ENCODE measurements at places on chromosomes 12 and 14. TPM values are rescaled to one million over a fixed set of nuclear protein-coding genes. Genes with fewer than 3 reads are reported as not detected.

The SYNE3 gene
- 1.1 TPM for polyA plus RNA-seq

The FOXJ2 gene
- 3.3 TPM for polyA plus RNA-seq

The KCNMB4 gene
- 0.46 TPM for polyA plus RNA-seq

The RTL1 gene
- polyA plus RNA-seq, result 0.04 TPM

The HCAR2 gene
- polyA plus RNA-seq, result not detected

The AKAP3 gene
- 0.21 TPM for polyA plus RNA-seq

The CCNT1 gene
- polyA plus RNA-seq, result 3.2 TPM

The CLEC14A gene
- 7.0 TPM for polyA plus RNA-seq

The CACNA2D4 gene
- 0.82 TPM for polyA plus RNA-seq

The FAM90A1 gene
- polyA plus RNA-seq, result not detected

The DTD2 gene
- 8.3 TPM for polyA plus RNA-seq

The A2M gene
- 1,904 TPM for polyA plus RNA-seq

The PIP4K2C gene
- 7.1 TPM for polyA plus RNA-seq

The PLEKHG7 gene
- 0.08 TPM for polyA plus RNA-seq

The ASCL1 gene
- 0.06 TPM for polyA plus RNA-seq

The MDGA2 gene
- 0.05 TPM for polyA plus RNA-seq

The PDZRN4 gene
- 0.11 TPM for polyA plus RNA-seq

The KITLG gene
- polyA plus RNA-seq, result 0.39 TPM

The TEX52 gene
- not detected for polyA plus RNA-seq

The C12orf60 gene
- polyA plus RNA-seq, result 0.53 TPM

The IL31 gene
- not detected for polyA plus RNA-seq

The KRT81 gene
- polyA plus RNA-seq, result not detected

The CACNA1C gene
- 0.23 TPM for polyA plus RNA-seq

The KRT7 gene
- polyA plus RNA-seq, result 6.0 TPM

The PPM1H gene
- 2.5 TPM for polyA plus RNA-seq

The NYNRIN gene
- 0.99 TPM for polyA plus RNA-seq

The HOXC9 gene
- not detected for polyA plus RNA-seq

The RGS6 gene
- not detected for polyA plus RNA-seq

The TRMT5 gene
- 2.6 TPM for polyA plus RNA-seq

The ASB2 gene
- 0.18 TPM for polyA plus RNA-seq

The KRAS gene
- 33.0 TPM for polyA plus RNA-seq

The KHNYN gene
- polyA plus RNA-seq, result 11.1 TPM

The IRAK4 gene
- polyA plus RNA-seq, result 6.2 TPM

The SIRT4 gene
- 1.6 TPM for polyA plus RNA-seq

The AMN gene
- polyA plus RNA-seq, result 12.1 TPM

The CD27 gene
- 0.58 TPM for polyA plus RNA-seq

The CRACR2A gene
- polyA plus RNA-seq, result 0.37 TPM

The AJUBA gene
- 15.5 TPM for polyA plus RNA-seq

The TAS2R50 gene
- polyA plus RNA-seq, result not detected

The ABHD12B gene
- 0.58 TPM for polyA plus RNA-seq

The EFCAB11 gene
- 2.1 TPM for polyA plus RNA-seq

Measured in liver (tissue), 10 donors.